Cardiac muscle cell (in vitro differentiated cells and primary cell): ENCODE measurements at places on chromosomes 1 and 21.

GRCh38 chr1:169796274-169796810, 1.6 kb upstream of the METTL18 start:
- no peak for DNase-seq

GRCh38 chr1:181604482-181605249, 121.3 kb downstream of the CACNA1E start:
- no peak for DNase-seq

- DNase-seq: no peak
These were observed 5.4 kb upstream of the SLAMF8 start for GRCh38 chr1:159821171-159821867.

- DNase-seq: peak; percentile 49
These were observed 1.8 kb downstream of the SPRR1B start for GRCh38 chr1:153032677-153033308.

DNA sequence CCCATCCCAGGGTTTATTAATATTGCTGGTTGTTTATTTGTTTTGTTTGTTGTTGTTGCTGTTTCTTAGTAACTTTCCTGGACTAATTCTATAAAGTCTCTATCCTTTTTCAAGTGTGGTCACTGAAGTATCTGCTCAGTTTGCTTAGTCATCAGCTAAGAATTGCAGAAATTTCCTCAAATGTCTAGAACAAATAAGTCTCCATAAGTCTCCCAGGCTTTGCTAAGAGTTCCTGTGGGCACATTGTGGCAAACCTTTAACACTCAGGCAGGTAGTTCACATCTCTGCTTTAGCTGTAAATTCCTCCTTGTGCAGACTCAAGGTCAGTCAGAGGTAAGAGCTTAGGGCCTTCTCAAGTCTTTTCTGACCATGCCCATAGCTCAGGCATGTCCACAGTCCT, 38.9 kb upstream of the C1orf185 start:
- no peak for DNase-seq

GRCh38 chr21:45042664-45043161, 31.7 kb upstream of the ADARB1 start:
- no peak for DNase-seq

DNA sequence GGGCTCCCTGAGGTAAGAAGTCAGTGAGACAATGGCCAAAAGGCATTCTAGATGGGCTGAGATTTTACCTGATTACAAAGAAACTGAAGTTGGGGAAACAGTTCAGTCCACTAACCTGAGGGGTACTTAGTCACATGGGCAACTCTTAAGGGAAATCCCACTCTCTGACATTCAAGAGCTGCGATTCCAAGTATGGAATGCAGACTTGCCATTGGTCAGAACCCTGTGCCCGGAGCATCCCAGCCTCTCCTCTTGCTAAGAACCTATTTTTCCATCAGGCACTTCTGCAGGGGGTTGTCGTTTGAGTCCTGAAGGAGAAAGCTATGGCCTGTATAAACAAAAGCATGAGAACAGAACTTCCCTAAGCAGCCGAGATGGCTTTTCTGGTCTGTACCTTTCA, 434.9 kb upstream of the DAB1 start:
- peak; percentile 4 for DNase-seq
